ENCODE measurements at places on chromosomes 6 and 20.

DNA sequence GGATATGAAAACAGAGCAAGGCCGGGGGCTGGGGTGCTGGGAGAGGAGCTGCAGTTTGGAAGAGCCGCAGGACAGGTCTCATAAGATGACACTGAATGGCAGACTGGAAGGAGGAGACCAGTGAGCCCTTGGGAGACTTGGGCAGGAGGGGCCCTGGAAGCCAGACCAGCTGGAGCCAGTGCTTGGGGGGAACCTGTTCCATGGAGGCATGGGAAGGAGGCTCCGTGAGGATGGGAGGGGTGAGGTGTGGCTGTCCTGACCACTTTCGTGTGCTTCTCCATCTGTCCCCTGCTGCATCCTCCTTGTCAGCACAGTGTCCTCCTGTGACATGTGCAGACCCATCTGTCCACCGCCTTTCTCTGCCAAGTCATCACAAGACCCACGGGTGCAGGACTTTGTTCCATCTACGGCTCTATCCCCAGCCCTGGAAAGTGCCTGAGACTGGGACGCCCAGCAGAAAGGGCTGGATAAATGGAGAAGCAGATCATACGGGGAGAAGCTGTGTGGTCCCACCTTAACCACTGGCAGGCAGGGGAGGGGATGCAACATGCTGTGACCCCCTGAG lies 84.8 kb upstream of the MPC1 start:
- DNase-seq, result no peak

- DNase-seq, result no peak
Observed at GRCh38 chr6:37809197-37809543, 10.4 kb upstream of the ZFAND3 start.

- DNase-seq, result no peak
Observed at GRCh38 chr6:134014588-134015137, 37.8 kb downstream of the SLC2A12 start.

- DNase-seq, result no peak
Observed at GRCh38 chr20:18907353-18907752, 93.8 kb downstream of the SCP2D1 start.

GRCh38 chr6:34555007-34555322 lies 1.2 kb downstream of the SPDEF start:
- no peak for DNase-seq

- no peak for DNase-seq
Observed at GRCh38 chr6:160986851-160987250, 4.7 kb upstream of the MAP3K4 start.

DNA sequence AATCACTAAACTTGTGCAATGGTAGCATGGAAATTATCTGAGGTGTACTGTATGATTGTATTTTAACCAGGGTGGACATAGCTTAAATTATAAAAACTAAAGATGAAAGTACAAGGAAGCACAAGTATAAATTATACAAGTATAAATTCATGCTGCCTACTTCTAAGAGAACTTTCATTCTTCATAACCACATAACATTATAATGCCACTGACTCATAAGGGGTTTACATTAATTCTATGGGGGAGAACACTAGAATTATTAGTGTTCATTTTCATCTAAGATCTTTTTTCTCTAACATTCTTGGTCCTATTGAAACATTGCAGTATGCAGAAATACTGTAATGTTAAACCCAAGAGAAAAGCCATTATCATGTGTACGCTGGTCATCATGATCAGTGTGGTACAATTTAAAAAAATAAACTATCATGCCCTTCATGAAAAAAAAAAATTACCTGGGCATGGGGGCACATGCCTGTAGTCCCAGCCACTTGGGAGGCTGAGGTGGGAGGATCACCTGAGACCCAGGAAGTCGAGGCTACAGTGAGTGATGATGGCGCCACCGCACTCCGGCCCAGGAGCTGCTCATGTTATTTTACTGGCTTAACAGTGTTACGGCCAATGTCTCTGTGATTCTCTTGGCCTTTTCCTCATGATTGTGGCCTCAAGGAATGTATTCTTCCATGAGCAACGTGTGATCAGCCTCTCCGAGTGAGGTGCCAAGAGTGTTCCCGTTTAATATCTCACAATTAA lies 25.9 kb upstream of the AHCY start:
- DNase-seq, result no peak

- DNase-seq, result no peak
Observed at GRCh38 chr20:53916173-53916512, 154.3 kb downstream of the BCAS1 start.

DNA sequence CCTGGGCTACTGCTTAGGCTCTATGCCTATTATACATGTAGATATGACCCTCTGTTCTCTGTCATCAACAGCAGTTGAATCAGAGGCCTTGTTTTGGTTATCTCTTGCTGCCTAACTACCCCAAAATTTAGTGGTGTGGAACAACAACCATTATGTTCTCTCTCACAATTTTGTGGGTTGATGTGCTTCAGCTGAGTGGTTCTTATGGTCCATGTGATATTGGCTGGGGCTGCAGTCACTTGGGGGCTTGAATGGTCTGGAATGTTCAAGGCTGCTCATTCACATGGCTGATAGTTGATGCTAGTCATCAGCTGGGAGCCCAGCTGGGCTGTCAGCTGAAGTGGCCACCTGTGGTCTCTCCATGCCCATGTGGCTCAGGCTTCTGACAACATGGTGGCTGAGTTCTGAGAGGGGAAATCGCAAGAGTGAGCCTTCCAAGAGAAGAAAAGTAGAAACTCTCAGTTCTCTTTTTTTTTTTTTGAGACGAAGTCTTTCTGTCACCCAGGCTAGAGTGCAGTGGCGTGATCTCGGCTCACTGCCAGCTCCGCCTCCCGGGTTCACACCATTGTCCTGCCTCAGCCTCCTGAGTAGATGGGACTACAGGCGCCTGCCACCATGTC lies 47.8 kb downstream of the SHLD1 start:
- no peak for DNase-seq

GRCh38 chr6:1777921-1778685 lies 168.4 kb downstream of the FOXC1 start:
- no peak for DNase-seq

- DNase-seq, result no peak
Observed at GRCh38 chr20:61359254-61359653, 107.2 kb downstream of the CDH4 start.

DNA sequence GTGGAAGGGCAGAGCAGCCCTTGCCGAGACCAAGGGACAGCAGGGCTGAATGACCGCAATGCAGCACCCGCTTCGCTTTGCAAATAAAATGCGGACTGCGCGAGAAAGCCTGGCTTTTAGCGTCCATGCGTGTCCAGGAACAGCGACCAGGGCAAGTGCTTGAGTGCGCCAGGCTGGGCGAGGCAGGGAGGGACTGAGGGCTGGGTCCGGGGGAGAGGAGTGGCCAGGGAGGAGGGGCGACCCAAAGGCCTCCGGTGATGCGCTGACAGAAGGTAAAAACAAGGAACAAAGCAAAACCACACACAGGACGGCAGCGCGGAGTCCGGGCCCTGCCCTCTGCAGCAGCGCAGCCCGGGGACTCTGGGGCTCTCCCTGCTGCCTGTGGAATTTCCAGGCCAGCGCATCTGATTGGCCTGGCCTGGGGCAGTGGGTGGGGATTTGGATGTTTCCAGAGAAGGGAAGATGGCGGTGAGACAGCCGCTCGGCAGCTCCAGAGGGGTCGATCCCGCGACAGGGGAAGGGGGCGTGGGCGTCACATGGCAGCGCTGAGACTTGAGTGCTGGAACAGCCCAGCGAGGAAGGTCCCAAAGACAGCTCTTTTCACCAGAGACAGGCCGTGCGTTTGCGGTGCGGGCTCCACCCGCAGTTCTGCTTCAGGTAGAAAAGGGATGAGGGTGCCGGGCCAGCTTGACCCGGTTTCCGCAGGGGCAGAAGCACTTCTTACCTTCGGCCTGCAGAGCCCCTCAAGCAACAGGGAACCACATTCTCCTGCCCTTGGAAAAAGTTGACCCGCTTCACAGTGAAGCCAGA lies 51.8 kb downstream of the SSR1 start:
- no peak for DNase-seq
